Left colon (tissue), 2 donors: ENCODE measurements at places on chromosomes 3 and 15. TPM values are rescaled to one million over a fixed set of nuclear protein-coding genes. Genes with fewer than 3 reads are reported as not detected.

Gene CYP1A1
- total RNA-seq: not detected

- no peak for DNase-seq
Measured at GRCh38 chr15:80584561-80584964, 110.5 kb upstream of the ABHD17C start.

- no peak for DNase-seq
Measured at GRCh38 chr15:79743032-79743431, 153.8 kb downstream of the MTHFS start.

- no peak for DNase-seq
Measured at GRCh38 chr3:50807266-50807665, 132.5 kb downstream of the DOCK3 start.

GRCh38 chr15:42404461-42405235, 45.3 kb downstream of the CAPN3 start:
- DNase-seq: no peak

Gene VPS13C
- total RNA-seq: 57.2 TPM

DNA sequence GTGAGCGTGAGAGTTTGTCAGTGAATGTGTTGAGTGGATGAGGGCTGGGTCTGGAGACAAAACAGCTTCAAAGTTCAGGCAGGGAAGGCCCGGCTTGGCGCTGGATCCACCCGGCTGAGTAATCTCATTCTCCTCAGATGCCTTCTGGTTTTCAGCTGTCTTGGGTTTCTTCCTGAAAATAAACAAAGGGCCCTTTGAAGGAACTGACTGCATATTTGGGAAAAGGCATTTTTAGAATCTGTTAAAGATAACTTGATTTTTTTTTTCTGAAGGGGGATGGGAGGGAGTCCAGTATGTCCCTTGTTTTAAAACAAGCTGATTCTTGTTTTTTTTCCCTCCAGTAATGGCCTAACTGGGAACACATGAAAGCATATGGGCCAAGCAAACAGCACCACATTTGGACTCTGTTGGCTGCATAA, 86.4 kb downstream of the TIGIT start:
- peak; percentile 46 for DNase-seq

DNA sequence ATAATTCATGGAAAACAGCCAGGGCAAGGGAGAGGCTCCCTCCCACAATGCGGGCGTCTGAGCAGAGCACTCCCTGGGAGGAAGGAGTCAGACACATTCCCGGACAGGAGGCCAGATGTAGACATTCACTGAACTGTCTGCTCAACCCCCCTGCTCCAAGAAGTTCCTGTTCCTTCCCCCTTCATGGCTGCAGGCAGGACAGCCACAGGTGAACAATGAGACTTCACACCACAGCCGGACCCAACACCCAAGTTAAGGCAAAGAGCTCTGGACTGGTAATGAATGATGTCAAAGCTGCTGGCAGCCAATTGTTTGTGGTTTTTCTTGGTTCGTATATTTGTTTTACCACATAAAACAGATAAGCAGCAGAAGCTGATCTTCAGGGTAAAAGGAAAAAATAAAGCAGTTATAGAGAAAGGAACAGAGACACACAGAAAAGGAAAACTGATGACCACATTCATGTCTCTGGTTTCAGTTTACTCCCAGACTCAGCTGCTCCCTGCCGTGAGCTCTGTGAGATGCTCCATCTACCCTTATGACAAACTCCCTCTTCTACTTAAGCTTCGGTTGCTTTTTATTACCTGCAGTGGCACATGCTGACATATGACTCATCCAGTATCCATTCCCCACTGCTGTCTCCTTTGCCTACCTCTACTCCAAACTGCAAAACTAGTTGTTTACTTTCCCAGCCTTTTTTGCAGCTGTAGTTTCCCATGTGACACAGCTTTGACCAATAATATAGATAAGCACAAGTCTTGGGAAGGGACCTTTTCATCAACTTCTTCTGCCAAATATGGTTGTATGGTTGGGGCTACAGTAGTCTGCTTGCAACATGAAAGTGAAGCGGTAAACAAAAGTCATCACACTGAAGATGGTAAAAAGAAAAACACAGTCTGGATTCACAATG, 33.1 kb downstream of the DZIP1L start:
- DNase-seq: no peak

Gene EIF3J
- total RNA-seq: 49.1 TPM
